Glutamatergic neuron (in vitro differentiated cells): ENCODE measurements at places on chromosomes 16 and 17. TPM values are rescaled to one million over a fixed set of nuclear protein-coding genes. Genes with fewer than 3 reads are reported as not detected.

DNA sequence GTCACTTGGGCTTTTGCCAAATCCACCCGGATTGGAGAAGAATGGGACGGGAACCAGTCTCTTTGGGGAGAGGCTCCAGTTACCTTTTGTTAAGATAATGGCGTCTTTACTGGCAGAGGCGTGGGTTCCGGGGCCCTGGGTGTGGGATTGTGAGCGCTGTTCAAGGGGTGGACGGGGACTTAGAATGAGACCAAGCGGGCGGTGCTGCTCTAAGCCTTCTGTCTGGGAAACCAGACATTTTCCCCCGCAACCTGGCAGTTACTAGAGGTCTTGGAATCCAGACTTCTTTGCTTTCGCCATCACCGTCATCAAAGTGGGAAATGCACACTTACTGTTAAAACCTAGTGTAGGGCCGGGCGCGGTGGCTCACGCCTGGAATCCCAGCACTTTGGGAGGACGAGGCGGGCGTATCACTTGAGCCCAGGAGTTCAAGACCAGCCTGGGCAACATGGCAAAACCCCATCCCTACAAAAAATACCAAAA is 706 bp downstream of the TEN1 start:
- DNase-seq = no peak

GRCh38 chr16:72050769-72051464 is 3.4 kb upstream of the HP start:
- DNase-seq = no peak

GRCh38 chr17:79892457-79893241 is 53.4 kb upstream of the CBX4 start:
- DNase-seq = peak; percentile 54

GRCh38 chr17:6070913-6071511 is 833 bp downstream of the WSCD1 start:
- peak; percentile 59 for DNase-seq

DNA sequence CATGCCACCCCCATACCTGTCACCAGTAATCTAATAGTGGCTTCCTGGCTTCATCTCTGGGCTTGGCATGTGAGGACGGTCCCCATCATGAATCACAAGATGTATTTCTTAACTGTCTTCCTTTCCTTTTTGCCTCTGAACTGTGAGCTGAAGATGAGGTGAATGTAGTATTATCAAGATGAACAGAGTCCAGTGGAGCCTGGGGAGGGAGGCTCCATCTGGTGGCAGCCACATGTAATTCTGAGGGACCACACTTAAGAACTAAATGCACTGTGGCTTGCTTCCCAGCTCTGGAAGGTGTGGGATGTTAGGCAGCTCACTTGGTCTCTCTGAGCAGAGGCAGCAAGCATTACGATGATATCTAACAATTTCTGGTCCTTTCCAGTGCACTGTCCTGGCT is 354.9 kb upstream of the ASIC2 start:
- DNase-seq = peak; percentile 39

GRCh38 chr16:55480228-55480655 is 1.2 kb downstream of the MMP2 start:
- no peak for DNase-seq

The NPIPB6 gene
- total RNA-seq = 3.1 TPM

The KLHL36 gene
- total RNA-seq = 38.2 TPM

DNA sequence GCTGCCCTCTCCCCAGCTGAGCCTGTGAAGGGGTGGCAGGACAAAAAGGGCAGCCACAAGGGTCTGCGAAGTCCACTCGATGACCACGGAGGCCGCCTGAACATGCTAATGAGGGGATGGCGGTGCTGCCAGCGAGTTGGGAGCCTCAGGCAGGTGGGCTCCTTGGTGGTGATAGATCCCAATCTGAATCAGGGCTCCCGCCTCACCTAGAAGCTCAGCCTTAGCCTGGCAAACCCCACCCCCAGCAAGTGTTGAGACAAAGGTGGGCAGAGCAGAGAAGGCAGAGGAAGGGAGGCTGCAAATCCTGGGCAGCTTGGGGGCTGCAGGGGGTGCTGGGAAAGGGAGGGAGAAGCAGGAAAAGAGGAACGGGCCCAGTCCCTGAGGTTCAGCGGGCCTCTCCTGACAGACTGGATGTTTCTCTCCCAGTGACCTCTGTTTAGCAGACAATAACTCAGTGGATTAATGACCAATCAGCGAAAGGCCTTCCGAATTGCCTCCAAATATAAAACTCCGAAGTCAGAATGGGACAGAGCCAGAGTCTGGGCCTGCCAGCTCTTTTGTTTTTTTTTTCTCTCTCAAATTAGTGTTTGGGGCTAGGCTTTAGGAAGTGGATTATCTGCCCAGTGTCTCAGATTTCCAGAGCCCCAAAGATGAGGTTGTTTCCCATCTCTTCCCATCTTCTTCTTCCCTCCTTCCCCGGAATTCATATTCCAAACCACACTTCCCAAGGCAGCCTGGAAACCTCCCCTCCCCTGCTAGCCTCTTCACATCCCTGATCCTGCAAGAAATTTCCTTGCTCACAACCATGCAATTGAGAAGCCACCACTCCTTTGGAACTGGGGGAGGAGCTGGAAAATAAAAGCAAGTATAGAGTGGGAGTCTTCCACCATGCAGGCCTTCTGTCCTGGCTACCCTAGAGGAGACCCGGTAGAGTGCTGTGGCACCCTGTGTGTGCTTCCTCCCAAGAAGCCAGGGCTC is 15.2 kb upstream of the HOXB2 start:
- DNase-seq = no peak

The KRT17 gene
- total RNA-seq = not detected

DNA sequence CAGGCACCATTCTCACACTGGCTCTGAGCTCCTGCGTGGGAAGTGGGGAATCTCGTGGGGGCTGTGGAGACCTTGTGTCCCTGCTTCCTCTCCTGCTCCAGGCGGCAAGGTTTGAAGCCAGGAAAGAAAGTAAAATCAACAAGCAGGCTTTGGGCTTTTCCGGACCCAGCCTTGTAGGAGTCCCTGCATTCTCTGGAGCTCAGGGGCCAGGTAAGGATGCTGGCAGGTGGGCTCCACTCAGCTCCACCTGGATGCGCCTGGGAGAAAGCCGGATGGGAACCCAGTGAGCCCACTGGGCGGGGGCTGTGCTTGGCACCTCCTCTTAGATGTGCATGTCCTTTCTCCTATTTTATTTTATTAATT is 362.5 kb downstream of the SEC14L1 start:
- DNase-seq = no peak

- DNase-seq = no peak
These were observed 56.5 kb downstream of the RNF213 start for GRCh38 chr17:80316927-80317705.

DNA sequence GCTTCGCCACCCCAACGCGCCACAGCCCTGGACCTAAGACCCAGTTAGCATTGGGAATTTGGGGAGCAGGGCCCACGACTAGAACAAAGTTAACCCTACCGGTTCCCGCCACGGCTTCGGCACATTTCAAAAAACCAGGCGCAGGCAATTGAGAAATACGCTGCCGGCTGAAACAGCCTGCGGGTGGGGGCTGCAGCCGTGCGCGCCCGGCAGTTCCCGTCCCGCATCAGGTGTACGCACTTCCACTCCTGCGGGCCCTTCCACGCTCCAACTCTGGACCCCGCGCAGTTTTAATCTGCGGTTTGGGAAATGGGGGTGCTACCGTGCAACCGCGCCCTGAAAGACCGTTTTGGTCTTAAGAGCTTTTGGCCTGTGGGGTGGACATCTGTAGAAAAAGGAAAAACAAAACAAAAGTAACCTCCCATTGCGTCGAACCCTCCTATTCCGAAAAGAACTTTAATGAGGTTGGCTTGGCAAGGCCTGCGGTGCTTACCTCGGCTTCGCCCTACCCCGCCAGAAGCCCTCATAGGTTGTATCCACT is 7.1 kb downstream of the IRX5 start:
- no peak for DNase-seq

DNA sequence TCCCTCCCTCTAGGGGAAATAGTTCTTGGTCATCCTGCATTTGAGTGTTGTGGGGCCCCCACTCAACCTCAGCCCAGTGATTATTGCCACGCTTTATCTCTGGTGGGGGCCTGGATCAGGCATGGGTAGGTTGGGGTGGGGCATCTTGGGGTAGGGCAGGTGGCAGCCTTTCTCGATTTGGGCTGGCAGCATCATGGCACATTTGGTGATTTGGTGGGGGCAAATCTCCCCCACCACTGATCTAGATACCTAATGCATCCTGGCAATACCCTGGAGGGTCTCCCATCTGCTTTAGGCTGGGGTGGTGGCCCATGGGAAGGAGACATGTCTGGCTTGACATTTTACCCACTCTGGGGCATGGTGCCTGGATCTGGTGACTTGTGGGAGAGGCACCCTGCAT is 40.2 kb downstream of the NLRP1 start:
- DNase-seq = no peak

GRCh38 chr16:67199011-67199807 is at the start of gene ELMO3:
ELMO3 (plus strand) TSS chr16:67199131; CDS start chr16:67199327, 196 bp downstream.
- DNase-seq = peak; percentile 68

The ZP2 gene
- not detected for total RNA-seq

The STAC2 gene
- 1.8 TPM for total RNA-seq

The CPNE7 gene
- total RNA-seq = 17.8 TPM

The LRRC37A gene
- 11.5 TPM for total RNA-seq

The MTMR4 gene
- 152 TPM for total RNA-seq

- peak; percentile 84 for DNase-seq
These were observed at the start of gene VEZF1 for GRCh38 chr17:57987581-57988300. VEZF1 (minus strand) TSS chr17:57988254; CDS start chr17:57988111, 143 bp downstream.

DNA sequence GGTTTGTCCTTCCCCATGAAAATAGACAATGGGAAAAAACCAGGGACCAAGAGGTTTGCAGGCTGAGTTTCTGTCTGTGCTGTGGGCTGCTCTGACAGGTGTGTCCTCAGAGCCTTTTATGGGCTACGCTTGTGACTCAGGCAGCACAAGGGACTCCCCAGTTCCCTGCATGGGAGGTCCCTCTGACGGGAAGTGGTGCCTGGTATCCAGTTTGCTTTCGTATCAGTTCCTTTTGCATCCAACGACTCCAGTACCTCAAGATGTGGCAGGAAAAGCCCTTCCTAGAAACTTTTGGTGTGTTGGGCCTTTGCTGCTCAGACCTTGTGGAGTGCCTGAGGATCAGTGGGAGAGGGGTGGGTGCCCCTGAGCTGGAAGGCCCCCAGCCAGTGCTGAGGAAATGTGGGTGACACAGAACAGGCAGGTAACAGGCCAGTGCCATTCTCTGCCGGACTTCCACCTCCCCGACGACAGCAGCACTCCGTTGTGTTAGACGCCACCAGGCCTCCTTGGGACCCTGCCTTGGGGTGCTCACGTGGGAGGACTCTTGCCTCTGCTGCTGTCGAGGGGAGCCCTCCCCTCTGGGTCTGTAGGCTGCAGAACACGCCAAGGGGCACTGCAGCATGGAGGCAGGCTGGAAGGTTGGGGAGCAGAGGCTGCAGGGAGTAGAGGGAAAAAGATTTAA is 38.4 kb upstream of the IRF8 start:
- DNase-seq = no peak

DNA sequence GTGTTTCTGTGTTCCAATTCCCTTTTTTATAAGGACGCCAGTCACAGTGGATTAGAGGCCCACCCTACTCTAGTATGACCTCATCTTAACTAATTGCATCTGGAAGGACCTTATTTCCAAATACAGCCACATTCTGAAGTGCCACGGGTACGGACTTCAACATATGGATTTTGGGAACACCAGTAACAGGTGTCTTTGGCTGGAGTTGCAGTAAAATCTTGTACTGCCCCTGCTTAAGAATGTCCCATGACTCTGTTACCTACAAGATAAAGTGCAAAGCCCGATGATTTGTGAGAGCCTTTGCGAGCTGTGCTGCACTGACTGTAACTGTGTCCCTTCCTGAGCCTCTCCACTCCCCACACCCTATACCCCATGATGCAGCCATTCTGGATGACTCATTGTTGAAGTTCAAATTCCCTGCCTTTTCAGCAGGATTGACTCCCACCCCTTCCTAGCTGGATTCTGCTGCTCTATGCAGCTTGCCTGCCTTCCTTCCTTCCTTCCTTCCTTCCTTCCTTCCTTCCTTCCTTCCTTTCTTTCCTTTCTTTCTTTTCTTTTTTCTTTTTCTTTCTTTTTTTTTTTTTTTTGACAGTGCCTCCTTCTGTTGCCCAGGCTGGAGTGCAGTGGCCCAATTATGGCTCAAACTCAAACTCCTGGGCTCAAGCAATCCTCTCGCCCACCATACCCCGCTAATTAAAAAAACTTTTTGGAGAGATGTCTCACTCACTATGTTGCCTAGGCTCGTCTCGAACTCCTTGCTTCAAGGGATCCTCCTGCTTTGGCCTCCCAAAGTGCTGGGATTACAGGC is 2.1 kb downstream of the HCRT start:
- no peak for DNase-seq

The LRRC46 gene
- total RNA-seq = 1.3 TPM

The ZNF469 gene
- total RNA-seq = 0.56 TPM

DNA sequence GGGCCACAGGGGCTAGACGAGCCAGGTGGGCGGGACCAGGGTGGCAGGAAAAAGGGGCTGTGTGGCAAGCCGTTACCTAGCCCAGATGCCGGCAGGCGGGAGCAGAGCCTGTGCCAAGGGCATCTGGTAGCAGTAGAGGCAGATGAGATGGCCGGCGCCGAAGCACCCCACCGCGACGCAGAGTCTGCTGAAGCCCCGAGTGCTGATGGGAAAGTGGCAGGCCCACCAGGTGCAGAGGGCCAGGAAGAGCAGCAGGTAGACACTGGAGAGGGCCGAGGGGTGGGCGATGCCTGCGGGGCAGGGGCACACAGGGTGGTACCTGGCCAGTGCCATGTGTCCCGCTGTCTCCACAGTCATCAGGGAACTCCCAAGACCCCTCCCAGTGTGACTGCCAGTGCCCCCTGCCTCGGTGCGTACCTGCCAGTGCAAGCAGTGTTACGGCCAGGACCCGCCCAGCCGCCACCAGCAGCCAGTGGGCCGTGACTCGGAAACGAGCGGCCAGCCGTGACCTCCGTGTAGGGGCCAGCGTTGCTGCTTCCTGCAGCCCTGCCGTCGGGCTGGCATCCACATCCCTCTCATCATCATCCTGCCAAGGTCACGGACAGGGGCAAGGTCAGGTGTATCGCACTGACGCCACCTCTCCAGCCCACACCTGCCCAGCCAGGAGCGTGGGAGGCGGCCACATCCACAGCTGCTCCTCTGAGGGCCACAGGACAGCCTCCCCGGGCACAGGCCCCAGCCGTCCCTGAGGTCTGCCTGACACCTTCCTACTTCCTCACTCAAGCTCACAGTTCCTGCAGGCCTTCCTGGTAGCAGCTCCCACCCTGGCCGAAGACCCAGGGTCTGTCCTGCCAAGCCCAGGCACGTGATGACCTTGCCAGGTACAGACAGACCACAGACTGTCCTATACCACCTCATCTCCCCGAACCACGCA is 32.1 kb downstream of the CTU2 start:
- no peak for DNase-seq

DNA sequence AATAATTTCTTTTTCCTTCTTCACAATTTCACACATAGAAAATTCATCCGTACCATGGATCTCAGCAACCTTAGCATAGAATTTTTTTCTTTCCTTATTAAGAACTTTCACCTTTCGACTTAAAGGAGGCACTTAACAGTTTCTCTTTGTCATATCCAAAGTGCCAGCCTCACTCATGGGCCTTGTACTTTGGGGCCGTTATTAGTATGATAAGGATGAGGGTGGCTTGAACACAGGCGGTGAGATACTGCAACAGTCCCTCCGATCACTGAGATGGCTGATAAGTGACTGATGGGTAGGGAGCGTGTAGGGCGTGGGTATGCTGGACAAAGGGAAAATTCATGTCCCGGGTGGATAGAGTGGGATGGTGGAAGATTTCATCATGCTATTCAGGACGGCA is 85.3 kb downstream of the OR1D5 start:
- no peak for DNase-seq

The LGALS3BP gene
- total RNA-seq = 30.3 TPM

The C17orf107 gene
- 11.1 TPM for total RNA-seq

GRCh38 chr17:55274355-55275255 is 9.8 kb downstream of the HLF start:
- no peak for DNase-seq

The BEAN1 gene
- total RNA-seq = 1.8 TPM
